Brain (organoid and tissue), 16 donors: ENCODE measurements at places on chromosomes 12 and 14.

DNA sequence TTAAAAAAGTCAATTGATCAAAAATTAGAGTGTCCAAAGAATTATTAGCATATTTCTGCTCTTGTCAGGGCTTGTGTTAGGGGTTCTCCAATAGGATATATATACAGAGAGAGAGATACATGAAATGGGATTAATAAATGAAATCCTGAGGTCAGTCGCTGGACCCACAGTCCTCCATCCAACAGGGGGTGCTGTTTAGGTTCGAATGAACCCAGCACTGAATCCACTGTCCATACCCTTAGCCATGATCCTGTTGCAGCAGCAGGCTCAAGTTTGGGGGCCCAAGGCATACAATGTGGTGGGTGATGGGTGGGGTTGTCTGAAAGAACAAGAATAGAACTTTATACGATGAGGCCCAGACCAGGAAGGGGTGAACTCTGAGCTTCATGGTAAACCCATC is 780 bp upstream of the MYO1H start:
- no peak for DNase-seq

- DNase-seq = no peak
Measured at GRCh38 chr12:57800965-57801364, 17.6 kb downstream of the AVIL start.

- DNase-seq = no peak
Measured at GRCh38 chr12:24928131-24928530, 20.8 kb downstream of the BCAT1 start.

GRCh38 chr12:104802208-104802607 is 155.9 kb downstream of the SLC41A2 start:
- DNase-seq = no peak

GRCh38 chr14:70315942-70316341 is 43.5 kb downstream of the COX16 start:
- DNase-seq = no peak

GRCh38 chr14:65549429-65549828 is 136.9 kb downstream of the FUT8 start:
- DNase-seq = no peak

DNA sequence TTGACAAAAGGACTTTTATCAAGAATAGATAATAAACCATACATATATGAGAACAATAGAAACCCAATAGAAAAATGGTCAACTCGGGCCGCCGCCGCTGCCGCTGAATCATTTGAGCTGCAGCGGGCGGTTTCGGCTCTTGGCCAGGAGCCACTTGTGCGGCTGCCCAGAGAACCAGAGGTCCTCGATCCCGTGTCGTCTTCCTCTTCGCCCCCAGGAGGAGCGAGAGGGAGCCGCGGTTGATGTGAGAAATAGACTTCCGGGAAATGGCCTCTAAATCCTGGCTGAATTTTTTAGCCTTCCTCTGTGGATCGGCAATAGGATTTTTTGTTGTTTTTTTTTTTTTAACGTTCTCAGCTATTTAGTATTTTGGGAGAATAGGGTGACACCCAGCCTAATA is 44.8 kb downstream of the CPSF6 start:
- DNase-seq = peak; percentile 42

DNA sequence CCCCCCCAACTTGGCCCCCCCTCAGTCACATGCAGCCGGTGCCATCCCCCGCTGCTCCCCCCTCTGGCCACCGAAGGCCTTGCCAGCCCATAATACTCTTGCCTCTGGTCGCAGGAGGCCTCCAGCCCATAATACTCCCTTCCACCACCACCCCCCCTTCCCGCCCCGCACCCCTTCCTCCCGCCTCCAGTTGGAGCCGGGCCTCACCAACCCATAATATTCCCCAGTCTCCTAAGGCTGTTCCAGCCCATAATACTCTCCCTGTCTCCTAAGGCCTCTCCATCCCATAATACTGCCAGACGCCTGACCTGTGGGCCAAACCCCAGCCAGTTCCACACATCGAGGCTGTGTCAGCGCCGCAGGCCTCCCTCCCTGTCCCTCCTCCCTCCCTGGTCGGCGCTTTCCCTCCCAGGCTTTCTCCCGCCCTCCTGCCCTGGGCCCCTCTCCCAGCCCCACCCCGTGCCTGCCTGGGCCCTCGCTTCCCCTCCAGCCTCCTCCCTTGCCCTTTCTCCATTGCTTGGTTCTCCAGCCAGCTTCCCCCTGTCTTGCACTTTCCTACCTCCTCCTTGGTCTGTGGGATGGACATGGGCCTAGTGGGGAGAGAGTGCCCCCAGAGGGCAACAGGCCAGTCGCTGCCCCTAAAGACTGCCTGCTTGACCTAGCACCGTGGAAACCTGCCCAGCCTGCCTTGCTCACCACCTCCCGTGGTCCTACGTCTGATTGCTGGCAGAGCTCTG is 6.8 kb upstream of the CHD4 start:
- peak; percentile 93 for DNase-seq

GRCh38 chr14:31283578-31284252 is 76.1 kb upstream of the HECTD1 start:
- DNase-seq = no peak

DNA sequence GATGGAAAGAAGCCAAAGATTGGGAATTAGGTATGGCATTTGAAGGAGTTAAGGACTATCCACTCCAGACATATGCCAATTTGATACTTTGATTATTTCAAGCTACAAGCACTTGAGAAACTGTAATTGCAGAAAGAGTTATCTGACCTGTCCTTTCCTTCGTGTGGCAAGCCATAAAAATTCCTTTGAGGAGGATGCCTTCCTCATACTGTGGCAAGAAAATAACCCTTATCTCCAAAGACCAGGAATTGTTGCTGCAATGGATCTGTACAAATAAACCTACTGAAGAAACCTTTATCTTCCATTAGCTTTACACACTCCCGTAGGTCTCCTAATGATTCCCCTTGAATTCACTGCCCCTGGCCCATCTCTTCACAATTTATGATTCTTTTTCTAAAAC is 165.1 kb upstream of the AMIGO2 start:
- DNase-seq = no peak

GRCh38 chr12:16300736-16301135 is 23.3 kb upstream of the SLC15A5 start:
- no peak for DNase-seq

- no peak for DNase-seq
Measured at GRCh38 chr14:36690311-36691040, 28.8 kb downstream of the PAX9 start.

DNA sequence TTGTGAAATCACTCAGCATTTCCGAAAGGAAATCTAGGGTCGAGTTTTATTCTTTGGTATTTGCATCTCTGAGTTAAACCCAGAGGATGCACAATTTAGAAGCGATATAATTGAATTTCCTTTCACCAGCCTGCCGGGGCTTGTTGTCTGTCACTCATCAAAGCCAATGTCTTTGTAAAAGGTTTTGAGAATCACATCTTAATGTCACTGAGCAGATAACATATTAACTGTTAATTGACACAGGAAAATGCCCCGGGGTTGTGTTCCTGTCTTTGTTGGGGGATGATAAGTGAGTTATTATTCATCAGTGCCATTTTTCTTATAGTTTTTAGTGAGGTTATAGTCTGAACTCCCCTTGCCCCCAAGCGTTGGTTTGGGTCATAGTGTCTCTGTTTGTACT is 73.4 kb downstream of the DUSP6 start:
- DNase-seq = peak; percentile 18

DNA sequence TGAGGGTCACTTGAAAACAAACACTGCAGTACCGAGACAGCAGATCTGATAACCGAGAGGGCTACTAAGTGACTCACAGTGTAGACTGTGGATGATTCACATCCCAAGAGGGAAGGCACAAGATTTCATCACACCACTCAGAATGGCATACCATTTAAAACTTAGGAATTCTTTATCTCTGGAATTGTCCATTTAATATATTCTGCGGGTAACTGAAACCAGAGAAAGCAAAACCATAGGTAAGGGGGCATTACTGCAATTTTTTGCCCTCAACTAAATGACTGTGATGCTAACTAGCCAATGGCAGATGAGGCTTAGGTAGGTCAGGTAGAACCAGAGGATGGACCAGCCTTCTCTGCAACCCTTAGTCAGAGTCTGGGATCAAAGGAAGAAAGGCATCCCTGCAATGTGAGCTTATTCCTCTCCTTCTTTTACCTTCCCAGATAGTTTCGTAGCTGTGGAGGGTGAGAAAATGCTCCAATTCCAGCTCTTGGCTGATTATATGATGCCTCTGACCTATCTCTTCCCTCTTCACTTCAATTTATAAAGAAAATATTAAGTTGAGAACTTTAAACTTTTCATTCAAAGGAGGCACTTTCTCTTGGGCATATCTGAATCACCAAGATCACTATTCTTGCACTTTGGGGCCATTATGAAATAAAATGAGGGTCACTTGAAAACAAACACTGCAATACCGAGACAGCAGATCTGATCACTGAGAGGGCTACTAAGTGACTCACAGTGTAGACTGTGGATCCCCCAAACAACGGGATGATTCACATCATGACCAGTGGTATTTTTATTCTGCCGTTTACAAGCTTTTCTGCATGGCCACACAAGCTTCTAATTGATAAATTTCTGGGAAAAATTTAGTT is 6.8 kb downstream of the ART4 start:
- DNase-seq = no peak

DNA sequence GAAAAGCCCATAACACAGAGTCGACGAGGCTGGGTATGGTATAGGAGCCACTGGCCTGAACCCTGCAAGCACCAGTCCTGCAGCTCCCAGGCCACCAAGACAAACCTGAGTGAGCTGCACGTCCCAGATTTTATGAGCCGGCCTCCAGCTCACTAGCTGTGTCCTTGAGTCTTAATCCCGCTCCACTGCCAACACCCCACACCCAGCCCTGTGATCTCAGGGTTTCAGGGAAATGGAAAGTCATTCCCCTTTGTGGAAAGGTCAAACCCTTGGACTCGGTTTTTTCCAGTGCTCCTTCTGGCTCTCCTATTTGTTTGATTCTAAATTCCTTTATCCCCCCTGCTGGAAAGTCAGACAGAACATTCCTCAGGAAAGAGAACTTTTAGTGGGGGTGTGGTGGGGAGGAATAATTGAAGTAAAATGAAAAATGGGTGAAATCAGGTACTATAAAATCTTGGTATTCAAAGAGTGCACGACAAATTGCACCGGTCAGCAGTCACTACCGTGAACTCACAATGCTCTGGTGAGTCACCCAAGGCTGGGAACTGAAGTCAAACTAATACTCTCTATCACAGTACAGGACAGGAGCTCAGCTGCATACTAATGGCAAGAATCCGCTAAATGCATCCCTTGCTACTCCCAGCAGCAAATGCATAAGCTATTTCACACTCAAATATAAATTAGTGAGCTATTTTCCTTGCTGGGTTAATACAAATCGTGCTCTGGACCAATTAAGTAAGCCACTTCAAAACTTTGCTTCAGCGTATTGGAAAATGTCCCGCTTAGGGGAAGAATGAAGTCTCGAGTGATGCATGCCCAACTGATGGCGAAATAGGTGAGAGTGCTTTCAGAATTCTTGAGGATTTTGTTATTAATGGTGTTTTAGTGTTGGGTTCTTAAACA is 9.0 kb downstream of the PITPNM2 start:
- no peak for DNase-seq

GRCh38 chr14:97095269-97095668 is 298.1 kb downstream of the VRK1 start:
- DNase-seq = no peak

DNA sequence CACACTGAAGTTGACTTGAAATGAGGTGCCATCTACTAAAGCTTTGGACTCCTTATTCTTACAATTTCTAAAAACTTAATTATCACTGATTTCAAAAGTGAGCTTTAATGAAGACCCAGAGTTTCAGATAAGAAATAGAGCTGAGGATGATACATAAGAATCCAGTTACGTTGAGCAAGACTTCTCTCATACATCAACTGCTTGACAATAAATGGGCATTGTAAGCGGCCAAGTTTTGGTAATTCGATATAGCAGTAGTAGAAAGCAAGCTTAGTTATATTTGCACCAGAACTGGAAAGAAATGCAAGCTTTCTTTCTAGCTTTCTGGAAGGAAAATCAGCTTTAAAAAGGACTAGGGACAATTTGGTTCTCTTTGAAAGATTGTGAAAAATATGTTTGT is 1359.6 kb downstream of the FSCB start:
- no peak for DNase-seq

- DNase-seq = no peak
Measured at GRCh38 chr14:92679246-92679645, 69.2 kb downstream of the LGMN start.

DNA sequence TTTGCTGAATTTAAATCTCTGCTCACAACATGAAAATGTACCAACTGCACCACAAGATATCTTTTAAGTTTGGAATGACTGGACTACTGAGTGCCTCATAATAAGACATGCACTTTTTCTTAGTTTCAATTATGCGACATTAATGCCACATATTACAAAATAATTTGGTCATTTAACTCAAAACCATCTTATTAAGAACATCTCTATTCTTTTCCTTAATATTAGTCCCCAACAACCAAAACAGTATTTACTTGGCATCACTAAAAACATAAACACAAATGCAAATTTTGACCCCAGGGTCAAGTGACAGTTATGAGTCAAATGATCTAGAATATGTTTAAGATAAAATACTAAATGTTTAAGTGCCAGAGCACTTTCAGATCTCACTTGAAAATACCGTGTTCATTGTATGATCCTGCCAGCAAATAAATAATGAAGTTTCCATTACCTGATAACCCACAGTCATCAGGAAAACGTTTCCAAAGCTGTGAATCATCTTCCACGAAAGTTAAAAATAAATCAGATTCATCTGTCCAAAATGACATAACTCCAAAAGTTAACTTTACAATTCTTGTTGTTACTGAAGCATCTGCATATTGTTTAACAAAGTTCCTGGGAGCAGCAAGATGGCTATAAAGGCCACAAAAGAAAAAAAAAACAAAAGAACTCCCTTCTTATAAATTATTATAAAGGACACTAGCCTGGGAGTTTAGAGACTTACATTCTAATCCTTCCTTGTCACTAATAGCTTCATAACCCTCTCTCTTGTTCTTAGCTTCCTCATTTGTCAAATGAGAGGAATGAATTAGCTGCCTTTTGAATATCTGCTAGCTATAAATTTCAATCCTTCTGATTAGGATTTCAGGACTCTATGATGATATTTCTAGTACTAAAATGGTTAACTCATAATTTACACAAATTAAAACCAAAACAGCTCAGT is 30.5 kb upstream of the AP4S1 start:
- no peak for DNase-seq

- peak; percentile 89 for DNase-seq
Measured at GRCh38 chr12:47021298-47021697, 58.1 kb upstream of the PCED1B start.

DNA sequence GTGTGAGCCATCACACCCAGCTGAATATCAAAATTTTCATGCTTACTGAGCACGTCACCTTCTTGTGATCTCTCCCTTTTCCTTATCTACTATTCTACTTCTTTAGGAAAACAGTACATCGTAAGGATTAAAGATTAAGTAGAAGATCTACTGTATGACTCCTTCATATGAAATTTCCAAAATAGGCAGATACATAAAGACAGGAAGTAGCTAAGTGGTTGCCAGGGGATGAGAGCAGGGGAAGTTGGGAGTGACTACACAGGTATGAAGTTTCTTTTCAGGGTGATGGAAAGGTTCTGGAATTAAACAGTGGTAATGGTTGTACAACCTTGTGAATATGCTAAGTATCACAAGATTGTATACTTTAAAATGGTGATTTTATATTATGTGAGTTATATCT is 36.5 kb upstream of the CERS5 start:
- DNase-seq = no peak

- DNase-seq = no peak
Measured at GRCh38 chr14:40345334-40345733, 913.1 kb upstream of the FBXO33 start.
